Left kidney (tissue), 8 donors: ENCODE measurements at places on chromosomes 12 and 14. TPM values are rescaled to one million over a fixed set of nuclear protein-coding genes. Genes with fewer than 3 reads are reported as not detected.

The ERBB3 gene
- 111 TPM for polyA plus RNA-seq

The MAPKAPK5 gene
- polyA plus RNA-seq, result 68.8 TPM

The ZDHHC22 gene
- 0.57 TPM for polyA plus RNA-seq

The MYF6 gene
- 0.15 TPM for polyA plus RNA-seq

The APOF gene
- 0.08 TPM for polyA plus RNA-seq

The PAPLN gene
- polyA plus RNA-seq, result 38.4 TPM

The NDRG2 gene
- polyA plus RNA-seq, result 175 TPM

The EML5 gene
- polyA plus RNA-seq, result 2.5 TPM

The MDGA2 gene
- polyA plus RNA-seq, result 2.1 TPM

DNA sequence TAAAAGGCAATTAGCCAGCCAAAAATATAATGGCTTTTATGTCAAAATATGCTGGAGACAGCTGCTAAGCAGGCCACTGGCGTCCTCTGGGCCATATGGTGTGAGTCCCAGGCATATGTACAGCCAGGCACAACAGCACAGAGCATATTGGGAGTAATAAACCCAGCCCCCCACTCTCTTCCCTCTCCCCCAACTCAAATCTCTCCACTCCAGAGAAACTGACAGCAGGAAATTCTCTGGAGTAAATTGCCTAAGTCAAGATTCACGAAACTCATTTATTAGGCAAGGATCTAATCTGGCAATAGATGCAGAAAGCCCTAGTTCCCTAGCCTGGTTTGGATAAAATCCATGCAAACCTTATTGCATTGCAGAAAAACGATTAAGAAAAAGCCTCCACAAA, 147.9 kb upstream of the SEL1L start:
- DNase-seq, result no peak

GRCh38 chr12:106136263-106136662, 2.5 kb downstream of the NUAK1 start:
- DNase-seq, result peak; percentile 89

DNA sequence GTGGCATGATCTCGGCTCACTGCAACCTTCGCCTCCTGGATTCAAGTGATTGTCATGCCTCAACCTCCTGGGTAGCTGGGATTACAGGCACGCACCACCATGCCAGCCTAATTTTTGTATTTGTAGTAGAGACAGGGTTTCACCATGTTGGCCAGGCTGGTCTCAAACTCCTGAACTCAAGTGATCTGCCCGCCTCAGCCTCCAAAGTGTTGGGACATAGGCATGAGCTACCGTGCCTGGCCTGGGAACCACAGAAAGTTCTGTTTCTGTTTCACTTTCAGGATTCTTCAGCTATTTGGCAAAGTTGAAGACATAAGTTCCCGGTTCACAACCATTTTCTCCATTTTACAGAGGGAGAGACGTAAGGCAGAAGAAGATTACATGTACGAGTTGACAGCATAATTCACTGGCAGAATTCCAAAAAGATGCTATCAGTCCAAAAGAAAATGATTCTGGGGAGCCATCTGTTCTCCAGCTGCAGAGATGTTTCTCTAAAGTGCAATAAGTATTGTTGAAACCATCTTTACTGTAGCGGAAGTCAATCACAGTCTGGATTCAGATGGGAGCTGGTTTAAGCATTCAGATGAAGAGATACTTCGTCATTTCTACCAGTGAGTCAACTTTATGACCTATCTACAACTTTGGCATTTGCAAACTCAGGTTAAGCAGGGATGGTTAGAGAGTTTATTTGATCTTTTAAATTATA, 8.1 kb upstream of the RNF34 start:
- DNase-seq, result no peak

GRCh38 chr12:124130691-124131591, 157.9 kb downstream of the ZNF664 start:
- DNase-seq, result no peak

- DNase-seq, result no peak
Observed at GRCh38 chr12:40261937-40262336, 37.1 kb downstream of the LRRK2 start.

GRCh38 chr14:32564596-32564995, 235.5 kb downstream of the AKAP6 start:
- no peak for DNase-seq

GRCh38 chr12:123134271-123134671, 16.6 kb downstream of the PITPNM2 start:
- DNase-seq, result no peak

DNA sequence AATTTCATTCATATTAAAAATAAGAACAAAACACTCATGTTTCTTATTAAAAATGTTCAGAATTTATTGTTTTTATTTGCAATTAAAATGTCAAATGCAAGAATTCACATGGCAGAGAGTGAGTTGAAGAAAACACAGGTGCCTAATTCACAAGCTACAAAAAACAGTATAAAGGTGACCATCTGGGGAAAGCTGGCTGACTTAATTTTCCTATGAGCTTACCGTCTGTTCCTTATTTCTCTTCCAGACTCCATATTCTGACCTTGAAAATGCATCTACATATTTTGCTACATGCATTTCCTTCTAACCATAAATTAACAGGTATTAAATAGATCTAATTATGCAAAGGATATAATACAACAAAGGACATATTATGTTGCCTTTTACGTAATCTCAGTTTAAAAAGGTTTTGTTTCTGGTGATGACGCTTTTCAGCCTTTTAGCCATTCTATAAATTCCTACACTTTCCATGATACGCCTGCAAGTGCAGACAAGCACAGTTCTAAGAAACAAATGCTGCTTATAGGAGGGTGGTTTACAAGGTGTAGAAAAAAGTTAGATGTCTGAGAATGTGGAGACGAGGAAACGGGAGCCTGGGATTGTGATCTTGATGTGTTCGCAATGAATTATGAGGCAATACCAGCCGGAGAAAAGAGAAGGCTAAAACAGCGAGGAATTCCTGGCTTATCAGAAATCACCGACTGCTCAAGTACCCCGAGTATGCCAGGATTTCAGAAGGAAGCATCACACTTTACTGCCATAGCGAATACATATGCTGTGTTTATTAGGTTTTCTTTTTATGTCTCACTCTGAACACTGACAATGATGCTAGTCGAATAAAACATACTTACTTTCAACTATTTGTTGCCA, 24.6 kb downstream of the LIN7A start:
- no peak for DNase-seq

DNA sequence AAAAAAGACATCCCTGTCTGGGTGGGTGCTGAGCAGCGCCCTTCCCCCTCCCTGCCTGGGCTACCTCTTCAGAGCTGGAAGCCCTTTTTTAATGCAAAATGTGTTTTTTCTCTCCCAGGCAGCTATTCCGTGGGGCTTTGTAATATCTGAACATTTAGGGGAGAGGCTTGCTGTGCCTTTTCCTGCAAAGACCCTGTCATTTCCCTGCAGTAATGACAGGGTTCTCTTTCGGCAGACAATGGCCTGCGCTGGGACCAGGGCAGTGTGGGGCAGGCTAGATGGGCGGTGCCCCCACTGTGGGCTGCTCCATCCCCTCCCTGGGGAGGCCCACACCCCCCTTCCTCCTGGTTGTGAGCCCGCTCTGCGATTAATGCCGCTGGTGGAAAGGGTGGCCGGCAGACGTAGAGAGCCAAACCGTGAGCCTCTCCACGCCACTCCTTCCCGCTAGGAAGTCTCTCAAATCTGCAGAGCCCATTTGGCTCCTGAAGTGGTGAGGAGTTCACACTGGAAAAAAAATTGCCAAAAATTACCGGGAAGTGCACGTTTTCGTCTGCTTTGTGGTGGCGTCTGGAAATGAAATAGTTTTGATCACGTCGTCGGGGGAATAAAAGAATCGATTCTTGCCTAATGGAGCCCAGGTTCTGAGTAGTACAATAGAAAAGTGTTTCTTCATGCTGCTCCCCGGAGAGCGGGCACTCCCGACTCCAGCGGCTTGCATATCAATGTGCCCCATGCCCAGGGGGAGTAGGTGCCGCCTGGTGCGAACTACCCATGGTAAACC, 31.5 kb downstream of the KIF26A start:
- no peak for DNase-seq

GRCh38 chr14:71804992-71805391, 127.2 kb upstream of the RGS6 start:
- no peak for DNase-seq

DNA sequence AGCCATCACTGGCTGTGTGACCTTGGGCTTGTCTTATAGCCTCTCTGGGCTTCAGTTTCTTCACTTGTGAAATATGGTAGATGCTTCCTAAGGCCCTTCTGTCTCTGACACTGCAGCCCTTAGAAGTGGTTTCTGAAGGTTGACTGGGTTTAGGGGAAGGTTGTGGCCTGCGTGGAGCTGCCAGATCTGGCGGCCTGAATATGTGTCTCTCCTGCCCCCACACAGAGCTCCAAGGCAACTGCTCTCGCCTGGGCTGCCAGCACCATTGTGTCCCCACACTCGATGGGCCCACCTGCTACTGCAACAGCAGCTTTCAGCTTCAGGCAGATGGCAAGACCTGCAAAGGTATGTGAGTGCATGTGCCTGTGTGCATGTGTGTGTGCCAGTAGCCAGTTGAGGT, 4.0 kb downstream of the LRP1-AS start:
- no peak for DNase-seq

GRCh38 chr12:21774358-21775132, at the start of gene KCNJ8:
TSS of gene KCNJ8 (minus strand) at chr12:21774706. CDS start at chr12:21773616, 1,090 bp downstream.
- peak; percentile 71 for DNase-seq

DNA sequence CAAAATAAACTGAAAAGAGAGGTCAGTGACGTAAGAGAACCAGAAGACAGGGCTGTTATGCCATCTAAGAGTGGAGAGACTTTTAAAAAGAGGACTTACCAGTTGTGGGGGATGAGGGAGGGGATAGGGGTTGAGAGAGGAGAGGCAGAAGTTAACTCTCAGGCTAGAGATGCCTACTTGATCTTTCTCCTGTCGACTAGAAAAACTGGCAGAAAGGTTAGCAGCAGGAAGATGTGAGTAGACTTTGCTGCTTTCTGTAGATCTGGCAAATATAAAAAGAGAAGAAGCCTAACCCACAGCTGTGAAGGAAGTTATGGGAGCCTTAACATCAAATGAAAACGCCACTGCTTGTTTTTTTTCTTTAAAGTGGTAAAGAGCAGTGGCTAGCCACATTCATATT, 10.7 kb downstream of the CREBL2 start:
- no peak for DNase-seq

DNA sequence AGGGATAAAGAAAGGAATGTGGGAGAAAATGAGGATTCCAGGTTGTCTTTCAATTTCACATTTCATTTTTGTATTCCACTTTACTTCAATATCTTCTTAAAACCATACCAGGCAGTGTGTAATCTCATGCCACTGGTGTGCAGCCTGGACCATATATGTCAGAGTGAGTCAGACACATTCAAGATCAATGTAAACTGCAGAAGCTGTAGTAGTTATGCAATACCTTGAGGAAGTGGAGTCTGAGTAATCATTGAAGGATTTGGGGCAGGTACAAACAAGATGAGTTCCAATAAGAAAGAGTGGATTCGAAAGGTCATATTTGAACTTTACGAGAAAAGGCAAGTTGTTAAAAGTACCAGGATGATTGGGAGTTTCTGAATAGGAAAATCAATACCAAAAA, 14.1 kb downstream of the PLCZ1 start:
- DNase-seq, result no peak

- DNase-seq, result peak; percentile 18
Observed at GRCh38 chr12:58176296-58176869, 235.0 kb downstream of the ATP23 start.

- peak; percentile 32 for DNase-seq
Observed at GRCh38 chr14:105475269-105476096, 862 bp downstream of the CRIP2 start.

GRCh38 chr14:69593018-69593677, 18.2 kb upstream of the SUSD6 start:
- peak; percentile 31 for DNase-seq

- DNase-seq, result no peak
Observed at GRCh38 chr14:106129274-106129673, 602.9 kb downstream of the TMEM121 start.

DNA sequence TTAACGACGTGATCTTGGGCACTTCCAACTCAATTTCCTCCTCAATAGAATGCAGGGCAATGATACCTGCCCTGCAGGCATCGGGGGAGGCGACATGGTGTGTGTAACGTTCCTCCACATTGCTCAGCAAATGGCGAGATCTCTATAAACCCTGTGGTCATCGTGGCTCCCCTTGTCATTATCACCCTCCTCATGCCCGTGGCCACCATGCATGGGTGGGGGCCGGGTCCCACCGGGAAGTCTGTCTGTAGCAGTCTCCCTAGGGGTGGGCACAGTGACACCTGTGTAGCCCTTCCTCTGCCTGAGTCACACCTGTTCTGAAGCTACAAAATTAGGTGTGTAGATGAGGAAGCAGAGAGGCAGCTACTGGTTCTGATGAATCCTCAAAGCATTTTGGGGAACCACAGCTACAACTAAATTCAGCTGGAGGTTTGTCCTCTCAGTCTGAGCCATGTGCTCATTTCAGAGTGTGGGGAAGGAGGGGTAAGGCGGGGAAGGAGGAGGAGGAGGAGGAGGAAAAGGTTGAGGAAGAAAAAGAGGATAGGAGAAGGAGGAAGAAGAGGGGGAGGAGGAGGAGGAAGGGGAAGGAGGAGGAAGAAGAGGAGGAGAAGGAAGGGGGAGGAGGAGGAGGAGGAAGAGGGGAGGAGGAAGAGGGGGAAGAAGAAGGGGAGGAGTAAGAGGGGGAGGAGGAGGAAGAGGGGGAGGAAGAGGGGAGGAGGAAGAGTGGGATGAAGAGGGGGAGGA, 11.0 kb upstream of the CACNA2D4 start:
- no peak for DNase-seq

DNA sequence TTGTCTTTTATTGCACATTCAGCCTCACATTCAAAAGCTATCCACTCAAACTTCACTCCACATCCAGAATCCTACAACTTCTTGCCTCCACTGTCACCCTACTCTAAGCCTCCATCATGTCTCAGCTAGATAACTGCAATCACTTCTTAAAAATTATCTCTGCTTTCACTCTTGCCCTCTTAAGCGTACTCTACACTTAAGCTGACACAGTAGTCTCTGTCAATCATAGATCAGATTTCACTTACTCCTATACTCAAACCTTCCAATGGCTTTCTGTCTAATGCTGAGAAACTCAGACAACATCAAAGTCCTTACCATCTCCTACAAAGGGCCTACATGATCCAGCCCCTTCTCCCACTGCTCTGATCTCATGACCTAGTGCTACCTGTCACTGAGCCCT, 304.1 kb downstream of the ITPR2 start:
- DNase-seq, result no peak

DNA sequence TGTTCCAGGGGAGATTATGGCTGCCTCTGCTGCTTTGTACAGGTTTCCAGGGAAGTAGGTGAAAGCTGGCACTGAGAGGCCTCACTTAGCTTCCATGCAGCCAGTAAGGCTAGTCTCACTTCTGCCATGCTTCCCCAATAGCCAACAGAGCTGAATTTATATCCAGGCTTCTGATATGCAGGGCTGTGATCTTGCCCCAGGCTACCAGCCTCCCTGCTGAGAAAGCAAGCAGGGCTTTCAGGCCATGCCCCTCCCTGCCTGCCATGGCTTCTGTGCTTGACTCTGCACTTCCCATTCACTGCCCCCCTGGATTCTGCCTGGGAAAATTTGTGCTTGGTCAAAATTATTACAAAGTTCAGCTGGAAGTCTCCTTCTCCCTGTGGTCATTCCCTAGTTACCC, 302.1 kb upstream of the FBXO33 start:
- no peak for DNase-seq

- peak; percentile 38 for DNase-seq
Observed at GRCh38 chr14:55780156-55780946, 200.3 kb downstream of the KTN1 start.
